Uterus (tissue), 4 donors: ENCODE measurements at places on chromosomes 6 and 20.

GRCh38 chr6:160039441-160039840, 70.6 kb downstream of the IGF2R start:
- no peak overlapping the region for H3K4me3 ChIP-seq
- H3K27ac ChIP-seq = no peak overlapping the region
- no peaks in the 10 kb centered on the region for H3K4me1 ChIP-seq
- H3K27me3 ChIP-seq = no peaks in the 10 kb centered on the region
- H3K36me3 ChIP-seq = no peaks in the 10 kb centered on the region
- no peak for DNase-seq

DNA sequence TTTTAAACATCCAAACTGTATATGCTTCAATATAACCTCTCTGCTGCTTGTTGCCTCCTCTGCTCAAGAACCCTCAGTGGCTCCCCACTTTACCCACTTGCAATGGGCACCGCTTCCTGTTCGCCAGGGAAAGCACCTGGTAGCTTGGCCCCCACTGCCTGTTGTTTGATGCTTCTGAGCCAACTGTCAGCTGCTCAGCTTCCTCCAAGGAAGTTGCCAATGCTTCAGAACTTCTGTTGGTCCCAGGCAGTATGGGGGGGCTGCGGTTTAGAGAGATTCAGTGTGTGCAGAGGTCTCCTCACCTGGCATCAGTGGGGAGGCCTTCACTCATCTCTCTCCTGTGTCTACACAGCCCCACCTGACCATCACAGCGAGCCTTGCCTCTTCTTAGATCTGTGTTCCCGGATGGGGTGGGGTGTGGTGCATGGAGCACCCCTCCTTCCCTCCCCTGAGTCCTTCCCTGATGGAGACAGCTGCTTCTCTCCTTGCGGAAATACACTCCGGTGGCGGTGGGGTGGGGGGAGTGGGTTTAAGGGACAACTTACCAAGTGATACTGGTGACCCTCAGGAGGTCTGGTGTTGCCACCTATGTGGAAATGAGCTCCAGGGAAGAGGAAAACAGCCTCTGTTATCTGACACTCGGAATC, 308.1 kb downstream of the CDH26 start:
- no peak overlapping the region for H3K27ac ChIP-seq
- H3K4me3 ChIP-seq = no peak overlapping the region
- DNase-seq = no peak
- H3K36me3 ChIP-seq = no peaks in the 10 kb centered on the region
- no peaks in the 10 kb centered on the region for H3K4me1 ChIP-seq

GRCh38 chr20:19807191-19807945, 49.3 kb downstream of the RIN2 start:
- H3K4me3 ChIP-seq = no peak overlapping the region
- DNase-seq = no peak
- peak overlapping the region; percentile 51 for H3K27ac ChIP-seq

DNA sequence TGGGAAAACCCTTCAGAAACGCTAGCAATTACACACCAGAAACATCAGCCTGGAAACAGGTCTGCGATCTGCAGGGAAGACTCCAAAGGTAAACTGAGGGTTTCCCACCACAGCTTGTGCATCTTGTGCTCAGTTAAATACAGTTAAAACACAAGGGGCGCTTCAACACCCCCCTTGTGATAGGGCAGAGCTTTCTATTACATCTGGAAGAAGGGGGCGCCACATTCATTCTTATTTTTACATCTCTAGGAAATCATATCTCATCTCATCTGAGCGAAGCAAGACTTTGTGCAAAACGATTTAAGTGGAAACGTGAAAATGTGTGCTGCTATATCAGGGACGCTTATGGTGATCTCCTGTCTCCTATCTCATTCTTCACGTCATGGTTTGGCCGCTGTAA, 58.5 kb downstream of the PRND start:
- no peak for DNase-seq
- no peaks in the 10 kb centered on the region for H3K27me3 ChIP-seq
- no peak overlapping the region for H3K27ac ChIP-seq
- no peaks in the 10 kb centered on the region for H3K4me1 ChIP-seq
- H3K36me3 ChIP-seq = no peaks in the 10 kb centered on the region

GRCh38 chr6:37459981-37460800, 27.2 kb downstream of the CMTR1 start:
- no peak overlapping the region for H3K27ac ChIP-seq
- H3K4me1 ChIP-seq = no peaks in the 10 kb centered on the region
- no peak overlapping the region for H3K4me3 ChIP-seq
- H3K27me3 ChIP-seq = no peaks in the 10 kb centered on the region
- DNase-seq = no peak

DNA sequence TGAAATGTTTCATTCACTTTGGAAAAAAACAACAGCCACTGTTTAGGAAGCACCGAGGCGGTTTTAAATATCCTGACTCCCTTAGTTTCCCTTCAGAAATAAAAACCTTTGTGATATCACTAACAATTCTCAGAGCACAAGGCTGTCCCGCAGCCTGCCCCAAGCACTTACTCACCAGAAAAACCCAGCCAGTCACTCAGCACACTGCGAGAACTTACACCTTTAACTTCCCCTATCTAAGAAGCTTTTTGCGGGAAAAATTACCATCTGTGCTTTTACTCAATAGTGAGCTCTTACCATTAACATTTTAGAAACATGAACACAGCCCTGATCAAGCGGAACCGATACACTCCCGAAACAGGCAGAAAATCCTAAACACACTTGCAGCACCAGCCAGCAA, 9.3 kb downstream of the ZBTB46 start:
- no peak overlapping the region for H3K27ac ChIP-seq
- H3K36me3 ChIP-seq = no peaks in the 10 kb centered on the region
- no peaks in the 10 kb centered on the region for H3K4me1 ChIP-seq
- no peak overlapping the region for H3K4me3 ChIP-seq
- no peaks in the 10 kb centered on the region for H3K27me3 ChIP-seq

GRCh38 chr6:156866220-156867015, 89.2 kb downstream of the ARID1B start:
- no peaks in the 10 kb centered on the region for H3K36me3 ChIP-seq
- no peaks in the 10 kb centered on the region for H3K4me1 ChIP-seq
- H3K27ac ChIP-seq = no peak overlapping the region

GRCh38 chr20:53298260-53298659, 295.4 kb downstream of the ZNF217 start:
- no peaks in the 10 kb centered on the region for H3K4me1 ChIP-seq
- DNase-seq = no peak
- no peak overlapping the region for H3K4me3 ChIP-seq
- no peaks in the 10 kb centered on the region for H3K36me3 ChIP-seq

- no peaks in the 10 kb centered on the region for H3K27me3 ChIP-seq
- H3K4me3 ChIP-seq = no peak overlapping the region
- no peak for DNase-seq
Observed at GRCh38 chr20:40849456-40849855, 160.4 kb upstream of the MAFB start.

GRCh38 chr6:159908535-159908934, 17.7 kb downstream of the MAS1 start:
- no peak overlapping the region for H3K4me3 ChIP-seq
- H3K27me3 ChIP-seq = no peaks in the 10 kb centered on the region
- H3K4me1 ChIP-seq = no peaks in the 10 kb centered on the region
- DNase-seq = no peak
- H3K36me3 ChIP-seq = no peaks in the 10 kb centered on the region
- H3K27ac ChIP-seq = no peak overlapping the region

DNA sequence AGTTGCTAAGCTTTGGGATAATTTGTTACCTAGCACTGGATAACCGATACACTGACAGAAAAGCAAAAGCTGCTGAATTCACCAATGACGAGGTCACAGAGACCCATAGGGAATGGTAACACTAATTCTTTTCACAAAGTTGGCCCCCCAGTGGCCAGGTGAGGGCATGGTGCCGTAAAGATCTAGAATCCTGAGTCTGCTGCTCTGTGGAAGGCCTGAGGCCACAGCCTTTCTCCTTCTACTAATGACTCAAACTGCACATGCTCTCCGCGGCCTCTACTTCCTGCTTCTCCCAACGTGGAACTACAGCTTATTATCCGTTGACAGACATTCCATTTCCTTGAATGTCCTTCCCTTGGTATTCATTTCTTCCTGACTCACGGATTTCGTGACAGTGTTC, 127.1 kb downstream of the OPRM1 start:
- no peaks in the 10 kb centered on the region for H3K4me1 ChIP-seq
- no peaks in the 10 kb centered on the region for H3K36me3 ChIP-seq
- H3K27me3 ChIP-seq = no peaks in the 10 kb centered on the region
- no peak for DNase-seq
- H3K4me3 ChIP-seq = no peak overlapping the region

- H3K36me3 ChIP-seq = no peaks in the 10 kb centered on the region
- DNase-seq = no peak
- no peak overlapping the region for H3K27ac ChIP-seq
- peaks cover 10% of the 10 kb centered on the region for H3K27me3 ChIP-seq
Observed at GRCh38 chr6:45759472-45759810, 256.2 kb downstream of the CLIC5 start.

- H3K4me1 ChIP-seq = peaks cover 4% of the 10 kb centered on the region
- H3K4me3 ChIP-seq = no peak overlapping the region
- H3K27me3 ChIP-seq = no peaks in the 10 kb centered on the region
- no peak overlapping the region for H3K27ac ChIP-seq
- DNase-seq = no peak
Observed at GRCh38 chr6:154767003-154767723, 33.9 kb downstream of the SCAF8 start.

GRCh38 chr6:6007366-6008088, 802 bp upstream of the NRN1 start:
- peaks cover 67% of the 10 kb centered on the region for H3K27me3 ChIP-seq
- H3K4me1 ChIP-seq = peaks cover 7% of the 10 kb centered on the region
- no peak for DNase-seq
- no peaks in the 10 kb centered on the region for H3K36me3 ChIP-seq
- H3K27ac ChIP-seq = peak overlapping the region; percentile 68
- peak overlapping the region; percentile 27 for H3K4me3 ChIP-seq

GRCh38 chr6:125834348-125834747, 43.6 kb downstream of the NCOA7 start:
- no peaks in the 10 kb centered on the region for H3K27me3 ChIP-seq
- no peak for DNase-seq
- H3K4me3 ChIP-seq = no peak overlapping the region
- H3K27ac ChIP-seq = peak overlapping the region; percentile 73
- H3K36me3 ChIP-seq = no peaks in the 10 kb centered on the region
- H3K4me1 ChIP-seq = no peaks in the 10 kb centered on the region

GRCh38 chr20:19975901-19976300, 41.3 kb upstream of the NAA20 start:
- H3K4me3 ChIP-seq = peak overlapping the region; percentile 51
- no peaks in the 10 kb centered on the region for H3K36me3 ChIP-seq
- H3K27ac ChIP-seq = peak overlapping the region; percentile 87

GRCh38 chr6:71082033-71082650, 125.3 kb upstream of the B3GAT2 start:
- DNase-seq = no peak
- H3K4me1 ChIP-seq = no peaks in the 10 kb centered on the region
- H3K27me3 ChIP-seq = no peaks in the 10 kb centered on the region
- H3K4me3 ChIP-seq = peak overlapping the region; percentile 7

GRCh38 chr6:73873081-73873480, 177.1 kb downstream of the CD109 start:
- H3K4me3 ChIP-seq = no peak overlapping the region
- no peaks in the 10 kb centered on the region for H3K36me3 ChIP-seq
- no peaks in the 10 kb centered on the region for H3K27me3 ChIP-seq
- H3K27ac ChIP-seq = no peak overlapping the region

DNA sequence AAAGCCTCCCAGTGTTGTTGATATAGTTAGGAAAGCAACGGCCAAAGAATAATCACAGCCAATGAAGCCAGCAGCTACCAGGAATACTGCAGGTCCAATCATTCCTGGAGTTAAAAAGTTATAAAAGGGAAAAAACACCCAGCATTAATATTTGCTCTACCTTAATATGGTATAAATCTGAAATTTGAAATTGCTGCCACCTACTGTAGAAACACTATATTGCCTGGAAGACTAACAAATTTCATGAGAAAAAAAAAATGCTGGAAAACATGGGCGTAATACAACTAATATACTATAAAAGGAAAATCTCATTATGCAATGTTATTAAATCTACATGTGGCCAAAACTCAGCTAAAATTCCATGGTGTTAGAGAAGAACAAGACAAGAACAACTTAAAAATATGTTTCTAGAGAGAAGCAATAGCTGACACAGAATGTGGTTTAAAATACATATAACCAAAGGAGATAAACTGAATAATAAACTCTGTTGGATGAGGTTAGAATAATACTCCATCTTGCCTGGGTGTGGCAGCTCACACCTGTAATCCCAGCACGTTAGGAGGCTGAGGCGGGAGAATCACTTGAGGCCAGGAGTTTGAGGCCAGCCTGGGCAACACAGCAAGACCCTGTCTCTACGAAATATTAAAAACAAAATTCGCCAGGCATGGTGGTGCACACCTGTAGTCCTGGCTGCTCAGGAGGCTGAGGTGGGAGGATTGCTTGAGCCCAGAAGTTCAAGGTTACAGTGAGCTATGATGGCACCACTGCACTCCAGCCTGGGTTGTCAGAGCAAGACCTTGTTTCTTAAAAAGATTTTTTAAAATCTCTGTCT, 43.1 kb downstream of the SLC17A5 start:
- no peaks in the 10 kb centered on the region for H3K27me3 ChIP-seq
- H3K36me3 ChIP-seq = no peaks in the 10 kb centered on the region
- no peak overlapping the region for H3K27ac ChIP-seq
- no peak for DNase-seq
- H3K4me3 ChIP-seq = no peak overlapping the region

DNA sequence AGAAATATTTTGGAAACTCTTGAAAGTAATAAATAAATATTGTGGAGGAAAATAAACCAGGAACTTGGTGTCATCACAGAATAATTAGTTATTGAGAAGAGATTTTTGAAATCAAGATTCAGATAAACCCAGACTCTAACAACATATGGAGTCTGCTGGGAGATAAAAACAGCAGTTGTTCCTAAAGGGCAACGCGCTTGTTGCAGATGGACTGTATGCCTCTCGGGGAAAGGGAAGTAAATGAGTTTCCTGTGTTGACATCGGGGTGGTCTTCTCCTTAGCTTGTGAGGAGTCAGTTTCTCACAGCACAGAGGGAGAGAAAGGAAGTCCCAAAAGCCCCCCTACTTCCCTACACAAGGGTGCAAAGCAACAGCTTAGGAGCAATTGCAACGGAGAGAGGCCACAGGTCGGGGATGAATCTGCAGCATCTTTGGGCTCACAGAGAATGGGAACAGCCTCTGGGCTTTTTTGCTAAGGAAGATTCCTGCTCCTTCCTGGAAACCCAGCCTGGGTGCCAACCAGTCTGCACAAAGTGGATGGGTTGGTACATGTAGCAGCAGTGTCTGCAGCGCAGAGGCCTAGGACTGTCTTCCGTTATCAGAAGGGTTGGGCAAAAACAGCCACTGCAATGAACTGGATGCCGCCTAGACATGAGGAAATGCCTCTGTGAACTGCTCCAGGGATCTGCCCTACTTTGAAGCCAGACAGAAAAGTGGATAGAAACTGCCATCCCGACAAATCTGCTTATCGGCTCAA, 603.0 kb upstream of the NRSN1 start:
- H3K4me1 ChIP-seq = no peaks in the 10 kb centered on the region
- H3K27me3 ChIP-seq = no peaks in the 10 kb centered on the region
- no peak overlapping the region for H3K4me3 ChIP-seq
